Ovary (tissue), 10 donors: ENCODE measurements at places on chromosomes 11 and 22.

DNA sequence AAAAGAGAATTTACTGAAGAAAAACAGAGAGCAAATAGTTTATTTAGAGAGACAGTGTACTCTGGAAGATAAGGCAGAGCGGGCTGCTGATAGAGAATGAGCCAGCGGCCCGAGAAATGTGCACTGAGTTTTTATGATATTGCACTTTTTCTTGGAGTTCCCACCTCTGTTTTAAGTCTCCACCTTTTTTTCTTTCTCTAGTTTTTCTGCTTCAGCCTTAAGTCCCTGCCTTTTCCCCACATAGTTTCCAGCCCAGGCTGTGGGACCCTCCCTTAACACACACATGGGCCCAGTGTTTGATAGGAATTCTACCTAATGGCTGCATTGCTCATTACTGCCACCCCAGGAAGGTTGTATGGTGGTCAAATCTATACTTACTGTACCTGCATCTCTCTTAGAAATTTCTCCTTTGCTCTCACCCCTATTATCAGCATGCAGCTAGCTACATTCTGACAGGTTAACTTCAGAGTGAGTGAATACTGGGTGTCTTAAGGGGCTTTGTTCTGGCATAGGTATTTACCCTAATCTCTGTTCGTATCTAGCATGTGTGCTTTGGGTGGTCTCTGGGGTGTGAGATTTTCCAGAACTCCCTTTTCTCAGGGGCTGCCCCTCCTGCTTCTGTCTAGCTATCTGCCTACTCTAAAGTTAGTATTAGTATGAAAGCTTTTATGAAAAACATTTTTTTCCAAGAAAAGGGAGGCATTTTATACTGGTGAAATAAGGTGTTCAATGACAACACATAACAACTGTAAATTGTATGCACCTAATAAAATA is 127.3 kb upstream of the TOP3B start:
- DNase-seq, result no peak
- H3K36me3 ChIP-seq, result no peaks in the 10 kb centered on the region
- H3K4me3 ChIP-seq, result no peak overlapping the region
- H3K27ac ChIP-seq, result no peak overlapping the region
- H3K27me3 ChIP-seq, result no peaks in the 10 kb centered on the region

GRCh38 chr11:93024369-93024768 is 54.9 kb downstream of the MTNR1B start:
- H3K27me3 ChIP-seq, result no peaks in the 10 kb centered on the region
- H3K27ac ChIP-seq, result no peak overlapping the region
- no peaks in the 10 kb centered on the region for H3K36me3 ChIP-seq
- no peak overlapping the region for H3K4me3 ChIP-seq
- H3K4me1 ChIP-seq, result no peaks in the 10 kb centered on the region

GRCh38 chr11:65427691-65428577 is 5.3 kb downstream of the NEAT1 start:
- no peaks in the 10 kb centered on the region for H3K27me3 ChIP-seq
- H3K4me3 ChIP-seq, result peak overlapping the region; percentile 86
- peak overlapping the region; percentile 35 for H3K27ac ChIP-seq
- peaks cover 6% of the 10 kb centered on the region for H3K4me1 ChIP-seq

DNA sequence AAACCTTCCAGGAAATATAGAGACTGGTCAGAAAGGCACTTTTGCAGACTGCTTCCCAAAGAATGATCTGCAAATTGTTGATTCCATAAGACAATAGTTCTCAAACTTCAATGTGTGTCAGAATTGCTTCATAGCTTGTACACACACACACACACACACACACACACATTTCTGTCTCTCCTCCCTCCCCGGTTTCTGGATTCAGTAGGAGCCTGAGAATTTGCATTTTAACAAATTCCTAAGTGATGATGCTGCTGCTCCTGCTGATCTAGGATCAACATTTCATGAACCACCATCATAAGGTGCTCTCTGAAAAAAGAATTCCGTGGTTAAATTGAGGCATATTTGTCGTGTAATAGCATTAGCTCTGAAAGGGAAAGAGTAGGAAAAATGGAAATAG is 35.3 kb upstream of the FZD4 start:
- H3K27ac ChIP-seq, result no peak overlapping the region
- peaks cover 6% of the 10 kb centered on the region for H3K4me1 ChIP-seq
- no peaks in the 10 kb centered on the region for H3K27me3 ChIP-seq
- no peak overlapping the region for H3K4me3 ChIP-seq
- no peak for DNase-seq
- H3K36me3 ChIP-seq, result no peaks in the 10 kb centered on the region

DNA sequence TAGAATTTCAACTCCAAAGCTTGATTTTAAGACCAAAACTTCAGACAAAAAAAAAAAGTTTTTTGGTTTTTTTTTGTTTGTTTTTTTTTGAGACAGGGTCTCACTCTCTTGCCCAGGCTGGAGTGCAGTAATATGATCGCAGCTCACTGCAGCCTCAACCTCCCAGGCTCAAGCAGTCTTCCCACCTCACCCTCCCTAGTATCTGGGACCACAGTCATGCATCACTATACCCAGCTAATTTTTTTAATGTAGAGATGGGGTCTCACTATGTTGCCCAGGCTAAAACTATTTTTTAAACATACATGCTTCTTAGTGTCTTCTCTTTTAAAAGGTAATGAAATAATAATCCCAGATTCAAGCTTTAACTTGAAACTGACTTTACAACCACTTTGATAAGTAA is 35.4 kb upstream of the GRK2 start:
- no peak overlapping the region for H3K27ac ChIP-seq
- H3K4me3 ChIP-seq, result no peak overlapping the region
- DNase-seq, result no peak

GRCh38 chr22:18000441-18001039 is 23.8 kb downstream of the MICAL3 start:
- no peaks in the 10 kb centered on the region for H3K27me3 ChIP-seq
- H3K36me3 ChIP-seq, result no peaks in the 10 kb centered on the region
- H3K4me3 ChIP-seq, result peak overlapping the region; percentile 68
- peak overlapping the region; percentile 98 for H3K27ac ChIP-seq

DNA sequence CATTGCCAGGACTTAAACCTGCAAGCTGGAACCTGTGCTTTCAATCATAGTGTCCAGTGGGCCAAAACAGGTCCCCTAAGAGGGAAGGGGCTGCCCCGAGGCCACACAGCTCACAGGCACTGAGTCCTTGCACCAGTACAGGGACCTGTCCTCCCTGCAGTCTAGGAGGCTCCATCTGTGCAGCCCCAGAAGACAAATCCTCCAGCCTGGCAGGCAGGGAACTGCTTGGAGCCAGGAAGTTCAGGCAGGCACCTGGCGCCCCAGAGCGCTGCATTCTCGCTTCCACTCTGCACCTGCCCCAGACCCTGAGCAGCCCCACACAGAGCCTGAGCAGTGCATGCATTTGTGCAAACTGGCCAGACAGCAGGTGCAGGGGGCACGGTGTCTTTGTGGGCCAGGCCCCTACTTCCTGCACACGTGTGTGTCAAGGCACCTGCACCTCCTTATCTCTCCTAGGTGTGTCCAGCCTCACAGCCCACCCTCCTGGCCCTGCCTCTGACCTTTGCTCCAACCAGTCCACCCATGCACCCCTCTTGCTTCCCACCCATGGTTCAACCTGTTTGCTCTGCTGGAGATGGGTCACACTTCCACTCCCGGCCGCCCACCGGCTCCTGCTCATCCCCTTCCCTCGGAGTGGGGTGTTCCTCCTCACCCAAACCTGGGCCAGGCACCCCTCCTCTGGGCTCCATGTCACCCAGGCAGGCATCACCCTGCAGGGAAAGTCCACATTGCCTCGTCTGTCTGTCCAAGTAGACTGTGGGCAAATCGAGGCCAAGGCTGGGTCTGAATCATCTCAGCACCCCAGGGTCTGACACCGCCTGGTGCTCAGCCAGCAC is 19.0 kb downstream of the LINC01488 start:
- H3K27ac ChIP-seq, result no peak overlapping the region
- peaks cover 3% of the 10 kb centered on the region for H3K4me1 ChIP-seq
- no peak for DNase-seq
- no peaks in the 10 kb centered on the region for H3K36me3 ChIP-seq
- H3K4me3 ChIP-seq, result no peak overlapping the region
- H3K27me3 ChIP-seq, result no peaks in the 10 kb centered on the region

GRCh38 chr11:67577951-67578350 is 5.7 kb upstream of the GSTP1 start:
- H3K27ac ChIP-seq, result no peak overlapping the region
- no peak for DNase-seq
- H3K4me3 ChIP-seq, result no peak overlapping the region

- no peaks in the 10 kb centered on the region for H3K4me1 ChIP-seq
- H3K27me3 ChIP-seq, result no peaks in the 10 kb centered on the region
- no peak overlapping the region for H3K27ac ChIP-seq
- DNase-seq, result no peak
Observed at GRCh38 chr11:1119604-1120146, 38.1 kb upstream of the MUC5AC start.

GRCh38 chr22:21939461-21939913 is 13.2 kb downstream of the PPM1F start:
- no peak for DNase-seq
- H3K4me1 ChIP-seq, result peaks cover 21% of the 10 kb centered on the region
- H3K4me3 ChIP-seq, result no peak overlapping the region
- H3K36me3 ChIP-seq, result no peaks in the 10 kb centered on the region
- no peaks in the 10 kb centered on the region for H3K27me3 ChIP-seq

DNA sequence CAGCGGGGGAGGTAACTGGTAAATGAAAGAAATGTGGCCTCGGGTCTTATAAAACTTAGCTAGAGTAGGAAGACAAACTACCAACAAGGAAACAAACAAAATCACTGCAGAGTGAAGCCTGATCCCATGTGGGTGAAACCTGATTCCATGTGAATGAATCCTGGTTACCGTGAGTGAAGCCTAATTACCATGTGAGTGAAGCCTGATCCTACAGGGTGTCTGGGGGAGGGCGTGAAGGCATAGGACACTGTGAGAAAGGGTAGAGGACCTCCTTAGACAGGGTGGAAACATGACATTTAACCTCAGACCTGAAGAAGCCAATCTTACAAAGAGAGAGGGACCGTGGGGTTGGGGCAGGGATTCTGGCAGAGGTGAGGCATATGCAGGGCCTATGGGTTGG is 106.2 kb upstream of the USP47 start:
- H3K27ac ChIP-seq, result no peak overlapping the region
- H3K4me1 ChIP-seq, result no peaks in the 10 kb centered on the region
- no peaks in the 10 kb centered on the region for H3K36me3 ChIP-seq
- no peak for DNase-seq
- no peak overlapping the region for H3K4me3 ChIP-seq
- H3K27me3 ChIP-seq, result no peaks in the 10 kb centered on the region

DNA sequence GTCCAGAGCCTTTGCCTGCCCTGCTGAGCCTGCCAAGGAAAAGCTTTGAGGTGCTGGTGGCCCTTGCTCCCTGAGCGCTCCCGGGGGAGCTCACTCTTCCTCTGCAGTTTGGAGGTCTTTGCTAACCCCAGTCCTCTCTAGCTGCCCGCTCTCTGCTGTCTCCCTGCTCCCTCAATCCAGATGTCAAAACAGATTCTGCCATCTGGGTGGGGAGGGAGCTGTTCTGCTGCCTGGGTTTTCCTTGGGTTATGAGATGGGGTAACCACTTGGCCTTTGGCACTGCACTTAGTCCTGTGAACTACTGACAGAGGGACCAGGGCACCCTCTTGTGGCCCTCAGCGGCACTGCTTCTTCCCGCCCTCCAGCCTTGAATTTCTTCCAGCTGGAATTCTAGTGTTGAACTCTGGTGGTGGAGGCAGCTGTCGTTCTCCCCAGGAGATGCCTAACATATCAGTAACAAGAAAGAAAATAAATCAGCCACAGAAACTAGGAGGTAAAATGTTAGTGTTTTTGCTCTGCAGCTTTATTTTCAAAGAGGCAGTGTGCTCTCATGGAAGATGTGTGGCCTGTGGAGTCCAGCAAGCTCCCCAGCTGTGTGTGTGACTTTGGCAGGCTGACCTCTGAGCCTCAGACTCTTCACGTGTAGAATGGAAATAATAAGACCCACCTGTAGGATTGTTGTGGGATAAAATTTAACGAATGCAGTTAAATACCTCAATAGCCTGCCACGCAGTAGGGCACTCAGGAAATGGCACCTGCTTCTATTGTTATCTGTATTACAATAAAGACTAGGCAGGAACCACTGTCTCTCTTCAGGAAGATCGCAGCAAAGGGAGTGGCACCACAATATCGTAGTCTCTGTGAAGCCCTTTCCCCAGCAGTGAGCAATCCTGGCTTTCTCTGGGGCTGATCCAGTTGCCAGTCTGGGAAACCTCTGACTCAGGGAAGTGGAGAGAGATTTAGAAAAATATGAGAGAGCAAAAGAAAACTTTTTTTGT is 23.4 kb downstream of the ARFGAP2 start:
- H3K27ac ChIP-seq, result no peak overlapping the region
- H3K27me3 ChIP-seq, result no peaks in the 10 kb centered on the region
- H3K36me3 ChIP-seq, result no peaks in the 10 kb centered on the region

DNA sequence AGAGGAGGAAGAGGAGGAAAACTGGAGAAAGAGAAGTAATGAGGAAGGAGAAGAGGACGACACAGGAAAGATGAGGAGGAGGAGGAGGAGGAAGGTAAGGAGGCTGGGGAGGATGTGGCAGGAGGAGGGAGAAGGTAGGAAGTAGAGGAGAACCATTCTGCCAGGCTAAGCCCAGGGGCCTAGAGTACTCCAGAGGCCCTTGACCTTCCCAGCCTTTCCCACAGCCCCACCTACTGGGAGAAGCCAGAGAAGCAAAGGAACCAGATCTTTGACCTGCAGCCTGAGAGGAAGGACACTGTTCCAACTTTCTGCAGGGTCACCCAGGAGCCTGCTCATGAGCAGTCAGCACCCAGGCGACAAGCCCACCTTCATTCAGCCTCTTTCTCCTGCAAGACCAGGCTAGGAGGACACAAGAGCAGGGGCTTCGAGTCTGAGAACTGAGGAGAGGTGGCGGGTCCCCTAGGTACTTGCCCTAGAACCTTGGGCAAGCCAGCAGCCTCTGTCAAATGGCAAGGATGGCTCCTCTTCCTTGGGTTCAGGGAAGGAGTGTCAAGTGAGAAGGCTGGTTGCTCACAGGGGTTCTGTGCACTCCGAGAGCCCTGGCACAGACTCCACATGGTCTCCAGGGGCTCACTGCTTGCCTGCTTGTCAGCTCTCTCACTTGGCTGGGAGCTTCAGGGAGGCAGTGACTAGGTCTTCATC is 27.9 kb upstream of the OAF start:
- H3K4me3 ChIP-seq, result no peak overlapping the region
- no peaks in the 10 kb centered on the region for H3K36me3 ChIP-seq
